Posterior vena cava (tissue), 2 donors: ENCODE measurements at places on chromosomes 13 and 19. TPM values are rescaled to one million over a fixed set of nuclear protein-coding genes. Genes with fewer than 3 reads are reported as not detected.

LILRB5 gene
- 22.5 TPM for total RNA-seq

FZR1 gene
- 29.5 TPM for total RNA-seq

SERPINE3 gene
- not detected for total RNA-seq

MIA gene
- not detected for total RNA-seq

TEX26 gene
- 0.56 TPM for total RNA-seq

SLC25A42 gene
- 4.9 TPM for total RNA-seq

CLIP3 gene
- total RNA-seq = 30.4 TPM

CDX2 gene
- total RNA-seq = not detected

PSG11 gene
- not detected for total RNA-seq

NFIX gene
- 242 TPM for total RNA-seq

DGKH gene
- 29.4 TPM for total RNA-seq

SSC5D gene
- total RNA-seq = 40.6 TPM

JAK3 gene
- total RNA-seq = 8.8 TPM

S1PR5 gene
- total RNA-seq = not detected

ZNF317 gene
- 16.5 TPM for total RNA-seq

RFX2 gene
- total RNA-seq = 20.7 TPM
